ENCODE measurements at places on chromosomes 6 and 20. TPM values are rescaled to one million over a fixed set of nuclear protein-coding genes. Genes with fewer than 3 reads are reported as not detected.
A peak's percentile ranks its signal among the peaks of the same experiment; 100 is the strongest.

GRCh38 chr6:36556281-36556680 lies 9.0 kb upstream of the STK38 start:
- peaks cover 1% of the 10 kb centered on the region for H3K27me3 ChIP-seq
- no peaks in the 10 kb centered on the region for H3K36me3 ChIP-seq
- no peaks in the 10 kb centered on the region for H3K4me1 ChIP-seq
- DNase-seq = no peak
- no peak overlapping the region for H3K4me3 ChIP-seq

- H3K36me3 ChIP-seq = peaks cover 9% of the 10 kb centered on the region
- H3K27ac ChIP-seq = no peak overlapping the region
- peaks cover 2% of the 10 kb centered on the region for H3K4me1 ChIP-seq
- no peak overlapping the region for H3K4me3 ChIP-seq
- no peak for DNase-seq
These were observed 50.0 kb upstream of the NOX3 start for GRCh38 chr6:155505608-155505989.

- H3K4me1 ChIP-seq = peaks cover 63% of the 10 kb centered on the region
- peak overlapping the region; percentile 82 for H3K27ac ChIP-seq
- H3K4me3 ChIP-seq = peak overlapping the region; percentile 73
- no peaks in the 10 kb centered on the region for H3K27me3 ChIP-seq
These were observed 157.9 kb downstream of the CD83 start for GRCh38 chr6:14275493-14275851.

DNA sequence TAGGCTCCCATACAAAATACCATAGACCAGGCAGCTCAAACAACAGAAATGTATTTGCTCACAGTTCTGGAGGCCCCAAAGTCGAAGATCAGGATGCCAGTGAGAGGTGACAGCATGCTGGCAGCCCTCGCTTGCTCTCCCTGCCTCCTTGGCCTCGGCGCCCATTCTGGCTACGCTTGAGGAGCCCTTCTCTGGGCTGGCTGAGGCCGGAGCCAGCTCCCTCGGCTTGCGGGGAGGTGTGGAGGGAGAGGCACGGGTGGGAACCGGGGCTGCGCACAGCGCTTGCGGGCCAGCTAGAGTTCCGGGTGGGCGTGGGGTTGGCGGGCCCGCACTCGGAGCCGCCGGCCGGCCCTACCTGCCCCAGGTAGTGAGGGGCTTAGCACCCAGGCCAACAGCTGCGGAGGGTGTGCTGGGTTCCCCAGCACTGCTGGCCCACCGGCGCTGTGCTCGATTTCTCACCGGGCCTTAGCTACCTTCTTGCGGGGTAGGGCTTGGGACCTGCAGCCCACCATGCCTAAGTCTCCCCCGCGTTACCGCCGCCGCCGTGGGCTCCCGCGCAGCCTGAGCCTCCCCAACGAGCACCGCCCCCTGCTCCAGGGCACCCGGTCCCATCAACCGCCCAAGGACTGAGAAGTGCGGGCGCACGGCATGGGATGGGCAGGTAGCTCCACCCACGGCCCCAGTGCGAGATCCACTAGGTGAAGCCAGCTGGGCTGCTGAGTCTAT lies 32.6 kb upstream of the SERPINB9 start:
- no peaks in the 10 kb centered on the region for H3K27me3 ChIP-seq
- H3K36me3 ChIP-seq = peaks cover 13% of the 10 kb centered on the region
- no peak for DNase-seq
- H3K4me1 ChIP-seq = peaks cover 60% of the 10 kb centered on the region

DNA sequence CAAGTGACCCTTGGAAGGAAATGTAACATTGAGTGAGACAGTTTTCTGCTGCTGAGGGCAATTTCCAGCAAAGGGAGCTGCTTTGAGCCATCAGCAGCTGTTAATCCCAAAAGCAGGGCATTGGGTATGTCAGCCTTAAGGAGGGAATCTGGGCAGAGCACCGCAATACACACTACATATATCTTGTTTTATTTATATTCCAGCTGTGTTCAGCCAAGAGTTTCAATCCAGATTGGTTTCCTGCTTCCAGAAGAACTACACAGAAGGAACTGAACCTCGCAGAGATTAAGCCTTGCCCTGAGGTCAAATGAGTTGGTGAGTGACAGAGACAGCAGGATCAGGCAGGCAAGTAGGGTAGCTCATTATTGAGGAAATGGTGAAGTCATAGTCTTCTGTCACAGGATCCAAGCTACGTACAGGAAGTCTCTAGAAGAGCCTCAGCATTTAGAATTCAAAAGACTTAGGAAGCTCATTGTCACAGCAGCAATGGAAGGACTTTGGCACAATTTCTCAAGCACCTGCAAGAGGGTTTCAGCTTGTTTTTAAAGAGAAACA lies 109.9 kb upstream of the HEY2 start:
- H3K4me1 ChIP-seq = no peaks in the 10 kb centered on the region
- H3K27ac ChIP-seq = no peak overlapping the region
- H3K27me3 ChIP-seq = peaks cover 6% of the 10 kb centered on the region

Gene PLN
- total RNA-seq = not detected

Gene RGS17
- not detected for total RNA-seq

Gene MLN
- total RNA-seq = not detected

Gene KCNK16
- not detected for total RNA-seq

Gene C6orf118
- total RNA-seq = not detected

Gene PI16
- total RNA-seq = 1.1 TPM
